ENCODE measurements at places on chromosomes 6 and 20.

GRCh38 chr6:147522597-147522996 lies 14.1 kb downstream of the SAMD5 start:
- no peak for DNase-seq

DNA sequence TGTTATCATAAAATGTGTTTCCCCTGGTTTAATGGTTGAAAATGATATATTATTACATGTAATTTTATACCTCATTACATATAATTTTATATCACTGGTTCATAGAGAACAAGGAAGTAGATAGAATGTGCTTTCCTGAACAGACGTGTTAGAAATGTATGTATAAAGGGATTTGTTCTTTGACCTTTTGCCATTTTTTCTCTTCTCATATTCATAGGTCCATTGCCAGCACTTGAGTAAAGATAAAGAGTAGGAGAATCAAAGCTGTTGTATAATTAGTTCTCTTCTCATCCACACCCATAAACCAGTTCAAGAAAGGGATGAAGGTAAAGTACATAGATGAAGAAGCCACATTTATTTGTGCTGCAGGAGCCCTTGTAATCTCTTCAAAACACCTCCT lies 46.7 kb downstream of the RNF217 start:
- DNase-seq = no peak

DNA sequence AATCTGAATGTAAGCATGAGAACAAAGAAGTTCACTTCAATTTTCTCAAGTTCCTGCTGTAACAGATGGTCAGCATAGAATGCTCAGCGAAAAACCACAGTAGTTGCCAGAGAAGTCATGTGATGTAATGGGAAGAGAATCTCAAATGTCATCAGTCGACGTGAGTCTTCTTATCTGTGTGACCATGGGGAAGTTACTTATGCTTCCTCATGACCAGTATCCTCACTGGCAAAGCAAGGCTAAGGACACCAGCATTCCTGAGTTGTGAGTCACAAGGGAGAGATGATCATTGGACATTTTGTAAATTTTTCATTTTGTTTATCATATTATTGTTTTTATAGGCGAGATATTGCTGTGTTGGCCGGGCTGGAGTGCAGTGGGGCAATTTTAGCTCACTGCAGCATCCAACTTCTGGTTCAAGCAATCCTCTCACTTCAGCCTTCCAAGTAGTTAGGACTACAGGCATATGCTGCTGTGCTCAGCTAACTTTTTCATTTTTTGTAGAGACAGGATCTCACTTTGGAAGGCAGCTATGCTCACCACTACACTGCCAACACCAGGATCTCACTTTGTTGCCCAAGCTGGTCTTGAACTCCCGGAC lies 21.9 kb downstream of the SGK1 start:
- DNase-seq = no peak

DNA sequence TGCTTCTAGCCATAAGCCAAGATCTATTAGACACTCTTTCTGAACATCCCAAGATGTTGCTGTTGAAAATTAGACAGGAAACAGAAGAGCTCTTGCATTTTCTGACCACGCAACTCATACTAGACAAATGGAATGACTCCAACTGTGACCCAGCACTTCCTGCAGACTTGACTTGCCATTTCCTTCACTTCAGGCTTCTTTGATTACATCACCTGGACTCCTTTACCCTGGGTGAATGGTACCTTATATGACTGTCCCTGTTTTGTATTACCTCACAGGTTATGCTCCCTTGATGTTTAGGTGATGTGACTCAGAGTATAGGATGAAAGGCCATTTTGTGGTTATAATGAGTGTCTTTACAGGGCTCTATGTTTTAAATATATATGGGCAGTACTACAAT lies 236.1 kb downstream of the BMP2 start:
- no peak for DNase-seq

- no peak for DNase-seq
Observed at GRCh38 chr6:39850736-39851297, 58.6 kb downstream of the DAAM2 start.

DNA sequence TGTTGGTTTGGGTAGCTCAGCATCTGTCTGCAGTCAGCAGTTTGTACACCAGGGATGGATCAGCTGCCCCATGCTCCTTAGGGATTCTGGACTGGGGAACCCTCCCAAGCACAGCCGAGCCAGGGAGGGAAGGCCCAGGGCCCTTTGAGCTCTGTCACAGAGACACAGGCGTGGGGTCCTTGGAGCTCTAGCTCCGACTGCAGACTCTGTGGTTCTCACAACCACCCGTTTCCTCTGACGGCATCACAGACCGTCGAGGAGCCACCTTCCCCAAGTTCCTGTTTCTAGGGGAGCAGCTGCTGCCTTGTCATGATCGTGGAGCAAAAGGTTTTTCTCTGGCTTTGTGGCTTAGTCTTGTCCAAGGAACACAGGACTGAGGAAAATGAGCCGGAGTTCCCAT lies at the start of gene SLA2:
Gene SLA2, minus strand, starts transcription at position 199 of the 400 bp plus-strand sequence. CDS start 4,861 bp downstream, outside the sequence.
- DNase-seq = peak; percentile 63
